ENCODE measurements at places on chromosomes 5 and 9.

- DNase-seq = no peak
Measured at GRCh38 chr9:37550781-37551180, 25.4 kb downstream of the FBXO10 start.

GRCh38 chr9:130010151-130010988, 32.6 kb downstream of the FNBP1 start:
- DNase-seq = no peak

DNA sequence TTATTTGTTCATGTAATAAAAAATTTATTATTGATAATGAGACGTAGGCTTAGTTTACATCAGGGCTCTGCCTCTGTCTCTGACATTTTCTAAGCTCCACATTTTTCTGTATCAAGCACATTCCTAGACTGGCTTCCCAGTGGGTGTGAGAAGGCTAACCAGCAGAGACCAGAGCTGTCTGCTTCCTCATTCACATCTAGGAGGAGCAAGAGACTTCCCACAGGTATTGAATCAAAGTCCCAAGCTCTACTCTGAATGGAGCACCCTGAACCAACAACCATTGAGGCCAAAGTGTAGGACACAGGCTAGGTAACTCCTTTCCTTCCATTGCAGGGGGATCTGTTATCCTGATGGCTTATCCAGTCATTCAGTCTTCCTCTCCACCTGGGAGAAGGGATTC, 72.4 kb downstream of the PARP8 start:
- no peak for DNase-seq

DNA sequence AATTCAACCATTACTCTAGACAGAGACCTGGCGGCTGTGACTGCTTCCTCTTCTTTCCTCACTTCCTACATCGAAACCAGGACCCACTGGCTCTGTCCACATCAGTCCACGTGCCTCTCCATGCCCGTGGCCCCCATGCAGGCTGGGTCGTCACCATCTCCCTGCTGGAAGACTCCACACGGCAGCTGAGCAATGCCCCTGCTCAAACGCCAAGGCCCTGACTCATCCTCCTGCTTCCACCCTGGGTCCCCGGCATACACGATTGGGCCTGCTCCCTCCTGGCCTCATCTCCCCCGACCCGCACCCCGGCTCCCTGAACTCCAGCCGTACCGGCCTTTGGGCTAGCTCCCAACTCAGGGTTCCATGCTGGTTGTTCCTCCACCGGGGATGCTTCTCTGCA, 67.2 kb upstream of the IER5L start:
- DNase-seq = no peak

GRCh38 chr5:61177716-61178115, 15.4 kb upstream of the SMIM15 start:
- no peak for DNase-seq

- DNase-seq = no peak
Measured at GRCh38 chr5:83095163-83095956, 18.0 kb downstream of the XRCC4 start.

GRCh38 chr5:133881576-133882388, 86.6 kb downstream of the C5orf15 start:
- DNase-seq = no peak

- DNase-seq = no peak
Measured at GRCh38 chr5:124961521-124961920, 215.1 kb upstream of the ZNF608 start.

DNA sequence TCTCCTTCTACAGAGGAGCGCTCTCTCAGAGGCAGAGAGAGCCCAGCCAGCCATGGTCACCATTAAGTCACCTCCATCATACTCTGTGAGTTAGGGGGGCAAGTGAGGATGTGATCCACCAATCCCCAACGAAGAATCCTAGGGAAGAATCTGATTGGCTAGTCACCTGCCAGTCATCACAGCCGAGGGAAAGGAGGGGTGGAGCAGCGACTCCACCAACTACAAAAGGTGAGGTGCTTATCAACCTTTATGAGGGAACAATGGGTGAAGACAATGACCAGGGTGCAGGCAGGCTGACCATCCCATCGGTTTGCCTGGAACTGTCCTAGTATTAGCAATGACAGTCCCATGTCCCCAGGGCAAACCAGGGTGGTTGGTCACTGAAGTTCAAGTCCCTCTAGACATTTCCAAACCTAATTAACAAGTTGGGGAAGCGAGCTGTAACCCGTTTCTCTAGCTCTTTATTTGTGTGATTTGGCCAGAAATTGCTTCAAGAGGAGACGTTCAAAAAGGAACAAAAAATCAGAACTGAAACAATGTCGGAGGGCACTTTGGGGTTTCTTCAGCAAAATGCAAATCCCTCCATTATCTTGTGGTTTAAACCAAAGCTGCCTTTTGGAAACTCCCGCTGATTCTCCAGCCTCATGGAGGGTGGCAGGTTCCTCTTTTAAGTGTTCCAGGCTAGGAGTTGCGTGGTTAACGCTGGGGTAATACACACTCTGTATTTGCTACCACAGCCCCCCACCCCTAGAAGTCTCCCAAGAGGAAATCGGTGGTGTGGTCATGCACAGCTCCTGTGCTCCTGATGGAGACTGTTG, 18.8 kb upstream of the FCN1 start:
- no peak for DNase-seq

DNA sequence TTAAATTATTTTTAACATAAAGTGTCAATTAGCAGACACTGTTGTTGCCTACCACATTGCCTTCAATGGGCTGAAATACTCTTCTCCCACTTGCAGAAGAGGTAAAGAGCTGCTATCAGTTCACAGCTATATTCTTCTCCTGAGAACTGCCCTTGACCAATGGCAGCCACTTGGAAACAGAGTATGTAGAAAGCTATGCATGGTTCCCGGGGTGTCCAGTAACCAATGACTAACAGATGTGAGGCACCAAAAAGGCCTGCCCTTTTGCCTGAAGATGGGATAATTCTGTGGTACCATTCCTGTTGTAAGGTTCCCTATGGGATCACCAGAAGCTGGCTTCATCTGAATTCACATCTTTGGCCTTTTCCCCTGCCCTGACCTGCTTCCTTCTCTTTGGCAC, 181.4 kb upstream of the MAP3K1 start:
- DNase-seq = no peak

GRCh38 chr9:114047717-114048116, 30.4 kb downstream of the AMBP start:
- peak; percentile 64 for DNase-seq

- DNase-seq = no peak
Measured at GRCh38 chr5:91484662-91485061, 101.5 kb upstream of the ARRDC3 start.

- DNase-seq = no peak
Measured at GRCh38 chr5:88509403-88509802, 240.8 kb upstream of the TMEM161B start.

- no peak for DNase-seq
Measured at GRCh38 chr9:113409883-113410206, 630 bp downstream of the POLE3 start.

GRCh38 chr5:115428676-115429075, 115.9 kb downstream of the FEM1C start:
- DNase-seq = no peak

DNA sequence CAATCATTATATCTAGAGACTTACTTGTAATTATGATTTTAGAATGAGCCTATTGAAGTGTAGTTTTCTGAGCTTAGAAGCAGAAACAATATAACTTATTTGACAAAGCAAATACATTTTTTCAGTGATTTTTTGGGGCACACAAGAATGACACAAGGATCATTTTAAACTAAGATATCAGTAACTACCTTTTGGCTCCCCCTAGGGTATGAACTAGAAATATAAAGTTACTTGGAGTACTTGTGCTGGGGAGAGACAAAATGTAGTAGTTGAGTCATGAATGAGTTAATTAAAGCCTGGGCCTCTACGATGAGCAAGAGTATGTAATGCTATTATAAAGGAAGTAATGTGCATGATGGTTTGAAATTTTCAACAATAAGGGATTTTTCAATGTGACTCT, 1244.1 kb upstream of the ACO1 start:
- DNase-seq = peak; percentile 59

DNA sequence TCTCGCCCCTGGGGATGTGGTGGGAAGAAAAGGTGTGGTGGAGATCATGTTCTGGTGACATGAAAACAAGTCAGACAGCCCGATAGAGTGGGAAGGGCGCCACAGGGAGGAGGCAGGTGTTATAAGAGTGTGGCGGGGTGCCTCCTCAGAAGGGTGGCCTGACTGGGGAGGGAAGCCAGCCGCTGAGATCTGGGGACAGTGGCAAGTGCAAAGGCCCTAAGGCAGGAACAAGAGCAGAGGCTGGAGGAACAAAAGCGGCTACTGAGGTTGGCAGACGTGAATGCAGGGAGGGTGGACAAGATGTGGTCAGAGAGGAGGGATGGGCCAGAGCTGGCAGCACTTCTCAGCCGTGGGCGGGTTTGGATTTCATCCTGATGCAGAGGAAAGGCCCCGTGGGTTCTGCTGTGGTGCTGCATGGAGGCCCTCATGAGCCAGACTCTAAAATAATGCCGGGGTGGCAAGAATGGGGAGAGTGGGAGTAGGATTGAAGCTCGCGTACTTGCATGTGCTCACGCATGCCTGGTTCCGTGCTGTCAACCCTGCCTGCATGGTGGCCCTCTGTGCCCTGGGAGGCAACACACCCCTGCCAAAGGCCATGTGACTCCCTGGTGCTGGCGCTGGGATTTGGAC, 89.2 kb downstream of the MVB12B start:
- DNase-seq = no peak

GRCh38 chr5:2864515-2865105, 113.1 kb upstream of the IRX2 start:
- no peak for DNase-seq

GRCh38 chr5:132253008-132253441, 4.5 kb upstream of the PDLIM4 start:
- DNase-seq = no peak

DNA sequence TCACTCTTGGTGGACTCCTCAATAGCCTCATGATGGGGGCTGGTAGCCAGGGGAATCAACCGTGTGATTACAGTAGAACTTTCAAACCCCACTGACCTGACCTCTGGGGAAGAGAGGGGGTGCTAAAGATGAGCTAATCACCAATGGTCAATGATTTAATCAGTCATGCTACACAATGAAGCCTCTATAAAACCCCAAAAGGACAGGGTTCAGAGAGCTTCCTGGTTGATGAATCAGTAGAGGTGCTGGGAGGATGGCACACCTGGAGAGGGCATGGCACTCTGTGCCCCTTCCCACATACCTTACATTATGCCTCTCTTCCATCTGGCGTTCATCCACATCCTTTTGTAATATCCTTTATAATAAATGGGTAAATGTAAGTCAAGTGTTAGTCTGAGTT, 8.9 kb upstream of the SH3TC2 start:
- DNase-seq = no peak

DNA sequence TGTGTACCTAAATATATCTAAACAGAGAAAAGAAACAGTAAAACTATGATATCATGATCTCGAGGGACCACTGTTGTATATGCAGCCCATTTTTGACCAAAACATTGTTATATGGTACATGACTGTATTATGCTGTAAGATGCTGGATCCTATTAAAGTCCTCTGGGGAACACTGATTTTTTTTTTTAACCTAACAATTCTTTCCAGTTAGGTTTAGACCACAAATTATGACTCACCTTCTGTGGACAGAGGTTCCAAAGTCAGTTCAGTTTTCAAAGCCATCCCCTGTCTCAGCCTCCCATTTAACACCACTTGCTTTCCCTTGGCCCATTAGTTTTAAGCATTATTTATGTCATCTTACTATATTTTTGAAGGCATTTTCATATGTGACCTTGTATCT, 27.1 kb downstream of the TRMO start:
- no peak for DNase-seq

DNA sequence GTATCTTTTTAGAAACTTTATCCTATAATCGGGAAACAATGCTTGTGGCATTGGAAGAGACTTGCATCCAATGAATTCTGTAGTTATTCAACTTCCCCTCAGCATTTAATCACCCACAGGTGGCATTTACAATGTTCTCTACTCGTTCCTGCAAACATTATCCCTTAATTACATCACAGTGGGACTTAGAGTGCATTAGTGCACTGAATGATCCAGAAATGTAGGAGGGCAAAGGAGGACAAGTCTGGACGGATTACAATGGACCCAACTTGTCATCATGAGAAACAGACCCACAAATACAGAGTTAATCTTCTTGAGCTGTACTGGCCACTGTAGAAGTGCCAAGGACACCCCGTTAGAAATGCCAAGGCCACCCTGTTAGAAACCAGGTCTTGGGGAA, 129.1 kb downstream of the DOCK8 start:
- no peak for DNase-seq

DNA sequence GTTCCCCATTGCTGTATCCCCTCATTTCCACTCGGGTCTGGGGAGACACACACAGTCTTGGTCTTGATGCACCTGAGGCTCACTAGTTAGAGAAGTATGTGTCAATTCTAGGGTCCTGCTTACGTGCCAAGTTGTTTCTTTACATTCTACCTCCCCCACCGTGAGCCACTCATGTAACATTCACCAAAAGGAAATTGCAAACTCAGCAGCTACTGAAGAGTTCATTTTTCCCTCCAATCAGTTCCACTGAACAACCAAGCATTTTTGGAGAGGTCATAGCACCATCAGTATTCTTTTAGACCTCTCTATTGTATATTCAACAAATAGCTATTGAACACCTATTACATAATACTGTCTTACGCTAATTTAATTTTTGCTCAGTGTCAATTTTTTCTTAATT, 281.1 kb downstream of the SH3GL2 start:
- DNase-seq = no peak

DNA sequence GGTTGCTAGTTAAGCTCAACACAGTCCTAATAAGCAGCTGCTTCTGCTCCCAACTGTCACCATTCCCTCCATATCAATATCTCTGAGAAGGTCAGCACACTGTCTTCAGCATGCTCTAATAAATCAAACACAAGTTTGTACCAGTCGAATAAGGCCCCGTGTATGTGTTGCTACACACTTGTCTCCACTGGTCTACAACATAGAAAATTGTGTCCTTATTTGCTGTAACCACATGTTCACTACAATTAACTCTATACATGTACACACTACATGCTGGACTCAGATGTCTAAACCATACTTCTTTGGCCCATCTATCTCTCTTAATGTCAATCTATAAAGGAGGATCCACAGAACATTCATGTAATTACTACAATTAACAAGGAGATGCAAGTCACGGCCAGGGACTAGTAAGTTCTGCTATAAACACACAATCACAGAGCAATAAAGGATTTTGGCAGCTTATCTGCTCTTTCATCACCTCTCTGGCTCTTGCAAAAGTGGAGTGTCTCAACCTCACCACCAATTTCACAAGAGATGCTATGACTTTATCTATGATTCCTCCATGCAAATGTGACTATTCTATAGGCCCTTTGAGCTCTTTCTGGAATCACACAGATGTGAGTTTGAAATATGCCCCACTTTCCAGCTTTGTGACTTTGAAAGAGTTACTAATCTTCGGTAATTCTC, 143.9 kb downstream of the SEMA5A start:
- DNase-seq = no peak

GRCh38 chr9:130535818-130536521, 43.4 kb upstream of the FUBP3 start:
- no peak for DNase-seq

DNA sequence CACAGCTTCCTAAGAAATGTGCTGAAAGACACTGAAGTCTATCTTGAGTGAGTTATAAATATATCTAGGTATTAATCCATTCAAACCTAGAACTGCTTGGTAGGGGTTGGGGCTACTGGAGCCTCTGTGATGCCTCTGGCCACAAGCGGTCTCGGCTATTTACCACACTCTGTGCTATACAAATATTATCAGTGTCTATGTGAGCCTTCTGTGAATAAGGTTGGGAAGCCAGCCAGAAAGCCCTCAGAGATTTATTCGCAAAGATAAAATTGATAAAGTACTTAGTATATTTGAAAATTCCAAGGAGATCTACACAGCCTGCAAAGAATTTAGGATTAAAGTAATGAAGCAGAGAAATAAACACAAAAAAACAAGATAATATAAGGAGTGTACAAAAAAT, 41.4 kb downstream of the LIFR start:
- no peak for DNase-seq

GRCh38 chr9:89538871-89539270, 41.0 kb upstream of the SEMA4D start:
- DNase-seq = no peak

Data from SK-MEL-5 (cell line).